ENCODE measurements at places on chromosomes 2 and 18.

- DNase-seq, result no peak
These were observed 71.0 kb upstream of the TMEFF2 start for GRCh38 chr2:192265751-192266150.

- no peak for DNase-seq
These were observed 5.8 kb downstream of the NPPC start for GRCh38 chr2:231920366-231920765.

DNA sequence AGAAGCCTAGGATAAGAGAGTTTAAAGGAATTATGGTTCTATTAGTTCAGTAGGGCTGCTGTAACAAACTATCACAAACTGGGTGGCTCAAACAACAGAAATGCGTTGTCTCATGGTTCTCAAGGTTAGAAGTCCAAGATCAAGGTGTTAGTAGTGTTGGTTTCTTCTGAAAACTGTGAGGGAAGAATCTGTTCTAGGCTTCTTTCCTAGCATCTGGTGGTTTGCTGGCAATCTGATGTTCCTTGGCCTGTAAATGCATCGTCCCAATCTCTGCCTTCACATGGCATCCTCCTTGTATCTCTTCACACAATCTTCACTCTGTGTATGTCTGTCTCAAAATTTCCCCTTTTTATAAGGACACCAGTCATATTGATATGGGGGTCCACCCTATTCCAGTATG, 76.3 kb downstream of the MDH1 start:
- no peak for DNase-seq

DNA sequence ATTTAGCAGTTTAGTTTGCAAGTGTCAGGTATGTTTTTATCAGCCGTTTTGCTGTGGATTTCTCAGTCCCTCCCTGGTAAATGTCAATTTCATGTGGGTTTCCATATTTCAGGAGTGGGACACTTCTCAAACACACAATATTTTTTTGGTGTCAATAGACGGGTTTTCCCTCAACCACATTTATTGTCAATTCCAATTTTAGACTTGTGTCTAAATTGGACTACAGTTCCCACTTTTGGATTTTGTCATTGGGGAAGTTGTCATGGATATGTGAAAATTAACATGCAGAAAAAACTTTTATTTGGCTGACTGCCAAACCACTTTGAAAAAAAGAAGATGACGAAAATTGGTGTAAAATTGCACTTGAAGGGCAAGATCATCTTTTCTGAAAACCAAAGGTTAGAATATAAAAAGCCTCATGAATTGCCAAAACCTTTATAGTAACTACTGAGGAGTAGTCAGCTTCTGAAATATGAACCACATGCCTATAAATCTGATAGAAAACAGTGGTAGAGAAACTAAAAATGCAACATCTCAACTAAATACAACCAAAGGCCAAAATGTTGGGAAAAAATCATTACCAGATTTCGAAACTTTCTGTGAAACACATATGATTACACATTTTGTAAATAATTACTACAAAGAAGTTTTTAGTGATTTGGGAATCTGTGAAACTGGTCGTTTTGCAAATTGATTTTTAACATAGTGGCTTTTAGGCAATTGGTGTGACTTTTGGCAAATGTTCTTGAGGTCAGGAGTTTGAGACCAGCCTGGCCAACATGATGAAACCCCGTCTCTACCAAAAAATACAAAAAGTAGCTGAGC, 106.4 kb downstream of the BCL2L11 start:
- DNase-seq, result peak; percentile 74

GRCh38 chr2:108614659-108615058, 80.4 kb downstream of the LIMS1 start:
- DNase-seq, result no peak

DNA sequence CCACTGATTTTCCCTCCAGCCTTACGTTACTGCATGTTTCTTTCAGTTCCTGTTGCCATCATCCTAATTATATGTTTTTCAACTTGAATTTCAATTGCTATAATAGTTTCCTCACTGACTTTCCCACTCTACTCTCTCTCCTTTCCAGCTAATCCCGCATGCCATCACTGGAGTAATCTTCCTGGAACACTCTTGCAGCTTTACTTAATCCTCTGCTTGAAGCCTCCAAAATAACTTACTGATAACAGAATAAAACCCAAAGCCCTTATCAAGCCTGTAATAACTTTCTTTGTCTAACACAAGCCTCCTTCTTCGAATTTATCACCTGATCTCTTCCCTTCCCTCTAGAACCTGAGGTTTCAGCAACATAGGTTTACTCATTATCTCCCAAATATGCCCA, 237.3 kb downstream of the LTBP1 start:
- DNase-seq, result no peak

DNA sequence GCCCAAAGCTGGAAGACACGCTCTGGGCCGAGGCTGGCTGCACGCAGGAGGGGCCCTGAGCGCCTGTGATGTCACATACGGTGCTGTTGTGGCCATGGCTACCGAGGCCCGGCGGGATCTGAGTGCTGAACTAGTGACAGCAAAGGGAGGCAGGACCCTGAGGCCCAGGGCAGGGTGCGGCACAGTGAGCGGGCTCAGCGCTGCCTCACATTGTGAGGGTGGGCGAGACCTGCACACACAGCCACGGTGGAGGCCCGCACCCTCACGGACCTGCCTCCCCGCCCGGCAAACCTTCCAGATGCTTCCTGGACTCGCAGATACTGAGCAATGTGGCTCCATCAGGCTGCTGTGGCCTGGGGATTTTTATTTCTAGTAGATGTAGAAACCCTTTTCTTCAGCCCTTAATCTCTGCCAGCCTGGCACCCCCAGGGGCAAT, 133.8 kb upstream of the CTDP1 start:
- DNase-seq, result no peak

DNA sequence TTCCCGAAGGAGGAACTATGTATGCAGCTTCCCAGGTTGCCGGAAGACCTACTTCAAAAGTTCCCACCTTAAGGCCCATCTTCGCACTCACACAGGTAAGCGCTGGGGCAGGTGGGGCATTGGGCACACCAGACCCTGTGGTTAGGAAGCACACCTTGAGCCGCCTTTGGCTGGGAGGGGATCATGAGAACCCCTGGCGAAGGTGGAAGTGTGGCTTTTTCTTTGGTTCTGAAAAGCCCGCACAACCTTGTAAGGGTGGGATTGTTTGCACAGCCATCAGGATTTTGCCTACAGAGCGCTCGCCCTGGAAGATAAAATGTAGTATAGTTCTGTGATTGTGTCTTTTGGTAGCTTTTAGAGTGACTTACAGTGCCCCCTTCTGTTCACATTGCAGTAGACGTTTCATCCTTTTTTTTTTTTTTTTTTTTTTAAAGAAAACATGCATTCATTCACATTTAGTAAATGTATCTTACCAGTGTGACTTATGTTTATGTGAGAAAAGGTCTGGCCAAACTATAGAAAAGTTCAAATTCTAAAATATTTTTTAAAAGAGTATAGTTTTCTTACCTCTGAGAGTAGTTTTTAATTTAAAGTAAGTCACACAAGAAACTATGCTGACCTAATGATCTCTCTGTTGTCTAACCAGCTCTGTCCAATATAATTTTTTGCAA, 5.3 kb downstream of the KLF11 start:
- DNase-seq, result peak; percentile 44

GRCh38 chr2:209817844-209818271, 46.2 kb downstream of the UNC80 start:
- DNase-seq, result no peak

DNA sequence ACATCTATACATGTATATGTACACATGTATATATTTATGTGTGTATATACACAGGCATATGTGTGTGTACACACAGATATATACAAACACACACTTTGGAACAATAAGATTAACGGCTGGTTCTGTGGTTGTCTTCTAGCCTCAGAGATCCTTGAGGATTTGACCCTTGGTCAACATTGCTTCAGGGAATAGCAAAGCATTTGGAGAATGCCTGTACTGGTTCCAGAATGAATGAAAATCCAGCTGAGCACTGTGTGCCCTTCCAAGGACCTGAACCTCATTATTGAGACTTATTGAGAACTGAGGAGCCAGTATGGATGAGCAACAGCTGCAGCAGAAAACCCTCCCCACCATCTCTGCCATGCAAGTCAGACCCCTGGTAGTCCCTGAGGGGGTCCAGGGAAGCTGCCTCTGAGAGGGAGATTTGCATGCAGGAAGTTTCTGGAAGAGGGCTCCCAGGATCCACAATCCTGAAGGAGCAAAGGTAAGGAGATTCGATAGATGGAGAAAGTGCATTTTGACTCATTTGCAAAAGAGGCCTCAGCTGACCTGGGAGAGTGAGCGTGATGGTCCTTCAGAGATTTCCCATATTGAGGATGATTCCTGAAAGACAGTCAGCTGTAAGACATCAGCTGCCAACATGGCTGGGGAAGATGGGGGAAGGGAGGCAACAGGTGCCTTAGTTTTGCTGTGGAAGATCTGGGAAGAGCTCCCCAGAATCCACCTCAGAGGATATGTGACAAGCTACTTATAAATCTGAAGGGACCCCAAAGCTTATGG, 166.6 kb upstream of the NCKAP5 start:
- no peak for DNase-seq

- DNase-seq, result no peak
These were observed 176.1 kb downstream of the TMEM18 start for GRCh38 chr2:501130-501529.

- DNase-seq, result no peak
These were observed 33.4 kb upstream of the ZNF396 start for GRCh38 chr18:35410561-35410960.

DNA sequence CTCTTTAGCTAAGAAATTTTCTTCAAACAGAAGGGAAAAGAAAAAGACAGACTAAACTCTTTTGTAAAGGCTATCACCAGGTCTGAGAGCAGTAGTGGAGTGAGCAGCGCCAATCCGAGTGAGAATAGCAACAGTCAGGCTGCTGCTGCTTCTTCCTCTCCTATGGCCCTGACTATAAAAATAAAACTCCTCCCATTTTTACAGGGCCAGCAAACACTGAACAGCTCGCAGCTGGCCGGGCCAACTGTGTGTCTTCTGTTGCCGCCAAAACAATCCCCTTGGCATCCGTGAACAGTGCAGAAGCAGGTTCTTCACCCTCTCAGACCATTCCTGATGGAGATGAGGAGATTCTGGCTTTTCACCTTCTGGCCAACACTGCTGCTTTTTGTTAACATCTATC, 124.5 kb downstream of the CNTNAP5 start:
- DNase-seq, result no peak

GRCh38 chr2:36369716-36370115, 14.1 kb downstream of the CRIM1 start:
- DNase-seq, result no peak

- DNase-seq, result no peak
These were observed 771.6 kb downstream of the DPP10 start for GRCh38 chr2:115214050-115214449.
